ENCODE measurements at places on chromosomes 1 and 21. TPM values are rescaled to one million over a fixed set of nuclear protein-coding genes. Genes with fewer than 3 reads are reported as not detected.

MIXL1 gene
- not detected for total RNA-seq

MYCL gene
- 1.1 TPM for total RNA-seq

VHLL gene
- 0.28 TPM for total RNA-seq

LY9 gene
- total RNA-seq = not detected

CBS gene
- total RNA-seq = 39.4 TPM

SH2D2A gene
- not detected for total RNA-seq

GJB3 gene
- total RNA-seq = not detected

PRRC2C gene
- 26.2 TPM for total RNA-seq

SLC6A17 gene
- 0.09 TPM for total RNA-seq

GRIK1 gene
- not detected for total RNA-seq

ARHGEF16 gene
- under 0.01 TPM for total RNA-seq

KMO gene
- total RNA-seq = not detected

SEMA6C gene
- 0.43 TPM for total RNA-seq

FCRL5 gene
- not detected for total RNA-seq

ADAMTS5 gene
- 24.4 TPM for total RNA-seq

RBP7 gene
- not detected for total RNA-seq

ARHGAP30 gene
- under 0.01 TPM for total RNA-seq

TRIM17 gene
- 0.09 TPM for total RNA-seq

ARHGEF10L gene
- total RNA-seq = 15.1 TPM

KRTAP7-1 gene
- not detected for total RNA-seq

LAX1 gene
- not detected for total RNA-seq

TMEM200B gene
- total RNA-seq = 13.4 TPM

OR2T35 gene
- not detected for total RNA-seq

CD34 gene
- 0.14 TPM for total RNA-seq

PKLR gene
- total RNA-seq = not detected
